ENCODE measurements at places on chromosomes 5 and 9. TPM values are rescaled to one million over a fixed set of nuclear protein-coding genes. Genes with fewer than 3 reads are reported as not detected.

Gene TBC1D2
- total RNA-seq, result 7.5 TPM

Gene C9orf43
- 0.58 TPM for total RNA-seq

Gene SH3GL2
- total RNA-seq, result under 0.01 TPM

Gene PARP8
- total RNA-seq, result 39.5 TPM
